Prostate gland (tissue), 2 donors: ENCODE measurements at places on chromosomes 6 and 20. TPM values are rescaled to one million over a fixed set of nuclear protein-coding genes. Genes with fewer than 3 reads are reported as not detected.

XKR7 gene
- total RNA-seq: 0.05 TPM

TGM6 gene
- total RNA-seq: not detected

RAET1L gene
- not detected for total RNA-seq

NTSR1 gene
- 0.74 TPM for total RNA-seq

CCM2L gene
- 4.6 TPM for total RNA-seq

DLL1 gene
- total RNA-seq: 40.4 TPM

LY6G5C gene
- 2.6 TPM for total RNA-seq

DDR1 gene
- total RNA-seq: 178 TPM

NDRG3 gene
- total RNA-seq: 127 TPM

GNAS gene
- 900 TPM for total RNA-seq

CAP2 gene
- 8.7 TPM for total RNA-seq

SLC52A3 gene
- total RNA-seq: 221 TPM

TGM2 gene
- total RNA-seq: 39.6 TPM

SAPCD1 gene
- total RNA-seq: 1.9 TPM

RAD21L1 gene
- 3.0 TPM for total RNA-seq
